ENCODE measurements at places on chromosomes 2 and 18.

GRCh38 chr2:174282441-174282840, 34.1 kb upstream of the OLA1 start:
- DNase-seq = no peak

DNA sequence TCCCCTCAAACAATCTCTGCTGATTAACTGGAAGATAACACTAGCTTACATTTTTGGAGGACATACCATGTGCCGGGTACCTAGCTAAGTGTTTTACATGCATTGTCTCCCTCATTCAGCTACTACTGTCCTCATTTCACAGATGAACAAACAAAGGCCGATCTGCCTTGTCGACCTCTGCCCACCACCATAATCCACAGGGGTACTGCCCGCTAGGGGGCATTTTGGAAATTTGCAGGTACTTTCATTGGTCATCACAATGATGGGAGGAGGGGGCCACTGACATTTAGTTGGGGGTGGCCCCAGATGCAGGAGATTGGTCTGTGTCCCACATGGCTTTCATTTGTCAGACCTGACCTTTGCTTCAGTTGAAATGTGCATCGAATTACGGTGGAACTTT, 3.9 kb upstream of the TMEM163 start:
- DNase-seq = no peak

DNA sequence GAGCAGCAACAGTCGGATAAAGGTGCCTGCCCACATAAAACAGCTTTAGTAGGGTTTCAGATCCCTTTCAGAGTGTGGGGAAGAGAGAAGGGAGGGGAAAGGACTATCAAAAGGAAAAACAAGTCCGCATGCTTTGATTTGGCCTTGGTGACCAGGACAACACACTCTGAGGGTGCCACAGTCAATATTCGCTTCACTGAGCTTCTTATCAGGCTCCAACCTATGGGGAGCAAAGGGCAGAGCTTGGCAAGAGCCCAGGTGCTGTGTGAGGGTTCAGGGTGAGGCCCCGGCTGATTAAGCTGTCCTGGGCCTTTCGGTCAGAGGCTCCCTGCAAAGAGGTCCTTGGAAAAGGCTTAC, 237.4 kb upstream of the SMAD2 start:
- no peak for DNase-seq

- no peak for DNase-seq
Measured at GRCh38 chr2:68505603-68506159, 38.3 kb downstream of the APLF start.

Data from B cell (primary cell).